NCI-H446 (cell line): ENCODE measurements at places on chromosomes 2 and 18.

- peak; percentile 47 for DNase-seq
Observed at GRCh38 chr18:40004246-40004645, 1950.8 kb upstream of the PIK3C3 start.

DNA sequence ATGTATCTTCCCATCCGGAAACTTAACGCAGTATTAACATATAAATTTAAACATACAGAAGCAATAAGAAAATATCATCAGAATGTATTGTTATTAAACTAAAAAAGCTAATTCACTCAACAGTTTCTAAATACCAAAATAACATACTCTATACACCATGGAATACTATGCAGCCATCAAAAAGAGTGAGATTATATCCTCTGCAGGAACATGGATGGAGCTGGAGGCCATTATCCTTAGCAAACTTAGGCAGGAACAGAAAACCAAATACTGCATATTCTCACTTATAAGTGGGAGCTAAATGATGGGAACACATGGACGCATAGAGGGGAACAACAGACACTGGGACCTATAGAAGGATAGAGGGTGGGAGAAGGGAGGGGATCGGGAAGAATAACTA lies 127.1 kb downstream of the CD226 start:
- DNase-seq, result no peak

DNA sequence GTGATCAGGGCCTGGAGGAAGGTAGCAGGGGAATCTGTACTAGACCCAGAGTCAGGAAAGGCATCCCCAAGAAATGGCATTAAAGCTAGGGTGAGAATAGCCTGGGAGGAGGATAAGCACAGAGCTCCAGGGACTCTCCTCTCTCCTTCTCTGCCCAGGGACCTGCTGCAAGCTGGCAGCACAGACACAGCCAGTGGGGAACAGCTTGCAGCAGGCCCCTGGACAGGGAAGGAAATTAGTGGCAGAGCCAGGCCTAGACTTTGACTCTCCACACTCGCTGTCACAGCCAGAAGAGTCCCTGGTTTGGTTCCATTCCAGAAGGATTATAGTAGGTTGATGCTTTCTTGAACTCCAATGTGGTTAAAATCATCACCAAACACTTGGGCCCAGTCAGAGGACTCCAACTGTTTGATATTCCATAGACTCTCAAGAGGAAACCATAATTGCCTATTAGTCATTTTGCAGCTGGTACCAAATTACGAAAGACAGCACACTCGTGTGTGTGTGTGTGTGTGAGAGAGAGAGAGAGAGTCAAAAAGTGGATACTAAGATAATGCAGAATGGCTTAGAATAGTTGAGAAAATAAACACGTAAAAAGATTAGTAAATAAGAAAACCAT lies 95.5 kb upstream of the ATP8B1 start:
- peak; percentile 70 for DNase-seq

DNA sequence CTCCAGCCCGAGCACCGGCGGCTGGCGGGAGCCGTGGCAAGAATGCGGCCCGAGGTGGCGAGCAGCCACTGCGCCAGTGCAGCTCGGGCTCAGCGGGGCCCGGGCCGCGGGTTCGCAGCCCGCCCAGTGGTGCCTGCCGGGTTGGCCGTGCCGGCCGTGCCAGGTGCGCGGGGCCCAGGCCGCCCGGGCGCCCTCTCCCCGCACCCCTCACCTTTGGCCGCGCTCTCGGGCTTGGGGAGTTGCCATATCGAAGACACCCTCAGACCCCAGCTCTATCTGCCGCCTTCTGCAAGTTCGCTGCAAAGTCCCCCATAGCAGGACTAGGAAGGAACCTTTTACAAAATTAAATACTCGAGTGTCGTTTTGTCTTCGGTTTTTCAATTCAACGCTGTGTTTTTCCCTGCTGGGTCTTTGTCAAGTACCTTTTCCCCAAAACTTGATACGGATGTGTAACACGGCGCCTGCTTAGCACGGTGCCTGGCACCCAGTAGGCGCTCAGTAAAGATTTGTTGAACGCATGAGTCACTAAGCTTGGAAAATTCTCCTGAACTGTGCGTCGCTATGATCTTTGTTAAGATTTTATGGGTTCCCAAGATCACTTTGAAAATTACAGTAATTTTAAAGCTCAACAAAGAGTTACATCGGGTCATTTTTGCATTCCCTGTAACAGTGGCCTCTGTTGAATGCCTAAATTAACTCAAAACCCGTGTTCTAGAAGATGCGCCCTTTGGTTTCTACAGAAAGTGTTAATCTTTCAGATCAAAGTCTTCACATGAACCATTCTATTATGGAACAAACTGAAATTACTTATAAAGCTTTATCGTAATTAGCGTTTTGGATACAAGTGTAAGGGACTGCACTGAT lies 750 bp downstream of the STRADB start:
- no peak for DNase-seq

DNA sequence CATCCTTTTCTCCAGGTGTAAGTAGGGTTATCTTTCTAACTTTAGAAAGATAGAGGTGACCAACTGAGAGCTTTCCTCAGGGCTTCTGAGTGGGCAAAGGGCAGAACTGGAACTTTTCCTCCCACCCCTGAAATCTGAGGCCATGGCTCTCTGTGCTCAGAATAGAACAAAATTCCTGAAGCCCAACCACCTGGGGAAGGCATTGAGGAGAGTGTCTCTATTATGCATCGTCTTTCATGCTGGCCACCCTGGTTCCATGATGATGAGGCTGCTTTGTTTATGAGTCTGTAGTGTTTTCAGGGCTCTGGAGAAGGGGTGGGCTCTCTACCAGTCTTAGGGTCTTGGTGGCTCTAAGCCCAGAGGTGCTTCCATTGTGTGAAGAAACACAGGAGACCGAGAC lies 30.7 kb upstream of the IL1R1 start:
- DNase-seq, result no peak

DNA sequence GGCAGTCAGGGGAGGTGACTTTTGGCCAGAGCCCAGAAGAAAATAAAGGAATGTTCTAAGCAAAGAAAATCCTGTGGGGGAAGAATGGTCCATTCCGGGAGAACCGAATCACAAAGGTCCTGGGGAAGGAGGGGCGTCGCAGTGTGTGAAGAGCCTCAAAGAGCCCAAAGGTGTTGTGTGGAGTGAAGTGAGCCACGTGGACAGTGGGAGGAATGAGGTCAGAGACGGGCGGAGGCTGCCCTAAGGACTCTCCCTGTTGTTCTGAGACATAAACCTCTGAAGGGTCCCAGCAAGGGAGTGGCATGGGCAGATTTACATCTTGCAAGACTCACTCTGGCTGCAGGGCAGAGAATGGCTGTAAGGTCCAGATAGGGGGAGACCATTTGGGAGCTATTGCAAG lies 91.3 kb upstream of the SEC11C start:
- DNase-seq, result peak; percentile 6

DNA sequence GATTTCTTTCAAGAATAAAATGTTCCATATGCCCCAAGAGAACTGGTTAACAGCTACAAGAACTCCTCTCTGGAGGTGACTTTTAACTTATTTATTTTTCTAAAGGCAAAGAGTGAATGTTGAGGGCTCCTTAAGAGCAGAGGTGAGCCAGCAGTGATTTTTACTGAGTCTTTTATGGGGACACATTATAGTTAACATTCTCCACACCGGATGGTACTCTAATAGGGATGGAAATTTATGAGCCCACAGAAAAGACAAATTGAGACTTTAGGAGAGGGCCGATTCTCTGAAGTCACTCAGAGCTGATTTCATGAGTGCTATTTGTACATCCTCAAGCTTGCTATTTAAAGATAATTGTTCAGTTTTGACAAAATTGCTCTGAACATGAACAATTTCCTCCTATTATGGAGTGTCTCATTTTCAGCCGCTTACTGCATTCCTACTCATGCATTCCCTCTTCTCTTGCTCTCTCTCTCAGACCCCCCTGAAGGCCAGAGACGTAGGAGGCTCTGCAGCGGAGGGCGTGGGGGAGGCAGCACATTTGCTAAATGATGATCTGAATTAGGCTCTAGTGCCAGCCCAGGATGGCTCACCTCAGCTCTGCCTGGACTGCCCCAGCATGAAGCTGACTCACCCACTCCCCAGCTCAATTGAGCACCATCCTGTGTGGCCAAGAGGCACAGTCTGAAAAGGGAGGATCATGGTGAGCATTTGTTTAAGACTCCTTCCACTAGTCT lies 5.9 kb upstream of the RPL37A start:
- DNase-seq, result no peak

GRCh38 chr2:224392545-224392944 lies 9.4 kb downstream of the FAM124B start:
- DNase-seq, result no peak

DNA sequence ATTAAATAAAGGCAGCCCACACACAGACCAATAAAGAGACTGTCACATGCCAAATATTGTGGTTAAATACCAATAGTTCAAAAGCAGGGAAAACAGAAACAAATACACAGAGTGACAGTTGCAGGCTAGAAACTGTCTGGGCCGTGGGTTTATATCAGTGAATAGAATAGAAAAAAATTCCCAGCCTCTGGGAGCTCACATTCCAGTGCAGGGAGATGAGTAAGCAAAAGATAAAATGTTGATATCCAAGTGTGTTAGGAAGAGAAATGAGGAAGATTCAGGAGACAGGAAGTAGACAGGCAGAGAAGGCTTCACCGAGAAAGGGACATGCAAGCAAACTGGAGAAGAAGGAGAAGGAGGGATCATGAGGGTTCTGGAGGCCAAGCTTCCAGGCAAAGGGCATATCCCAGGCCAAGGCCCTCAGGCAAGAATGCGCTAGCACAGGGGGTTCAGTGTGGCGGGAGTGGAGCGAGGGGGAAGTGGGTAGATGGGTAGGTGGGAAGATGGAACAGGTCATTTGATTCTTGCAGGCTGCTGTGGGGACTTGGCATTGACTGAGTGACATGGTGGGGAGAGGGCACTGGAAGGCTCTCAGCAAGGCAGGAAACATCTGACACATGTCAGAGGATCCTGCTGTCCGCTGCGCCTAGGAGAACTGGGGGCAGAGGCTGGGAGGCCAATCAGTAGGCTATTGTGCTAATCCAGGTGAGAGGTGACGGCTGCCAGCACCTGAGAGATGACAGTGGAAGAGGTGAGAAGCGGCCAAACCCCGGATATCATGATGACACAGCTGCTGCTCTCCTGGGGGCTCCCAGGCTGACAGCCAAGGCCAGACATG lies 89.2 kb downstream of the ZBTB7C start:
- no peak for DNase-seq

DNA sequence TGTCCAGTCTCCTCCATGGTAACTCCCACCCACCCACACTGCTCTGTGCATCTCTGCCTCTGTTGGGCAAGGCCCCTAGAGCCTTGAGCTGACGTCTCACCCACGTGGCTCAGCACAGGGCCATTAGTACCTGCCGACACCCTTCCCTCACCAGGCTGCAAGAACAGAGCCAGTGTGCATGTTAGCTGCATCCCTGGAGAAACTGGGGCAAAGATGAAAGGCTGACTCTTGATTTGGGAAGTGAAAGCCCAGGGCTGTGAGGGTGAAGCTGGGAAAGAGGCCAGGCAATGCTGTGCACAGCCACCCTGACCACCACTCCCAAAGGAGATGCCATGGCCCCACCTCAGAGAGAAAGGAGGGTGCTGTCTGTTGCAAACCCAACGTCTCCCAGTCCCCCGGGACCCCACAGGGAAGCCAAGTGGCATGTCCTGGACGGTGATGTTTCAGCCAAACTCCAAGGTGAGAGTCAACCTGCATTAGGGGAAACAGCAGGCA lies 20.0 kb upstream of the HPCAL1 start:
- DNase-seq, result no peak
